ENCODE measurements at places on chromosomes 5 and 9.

DNA sequence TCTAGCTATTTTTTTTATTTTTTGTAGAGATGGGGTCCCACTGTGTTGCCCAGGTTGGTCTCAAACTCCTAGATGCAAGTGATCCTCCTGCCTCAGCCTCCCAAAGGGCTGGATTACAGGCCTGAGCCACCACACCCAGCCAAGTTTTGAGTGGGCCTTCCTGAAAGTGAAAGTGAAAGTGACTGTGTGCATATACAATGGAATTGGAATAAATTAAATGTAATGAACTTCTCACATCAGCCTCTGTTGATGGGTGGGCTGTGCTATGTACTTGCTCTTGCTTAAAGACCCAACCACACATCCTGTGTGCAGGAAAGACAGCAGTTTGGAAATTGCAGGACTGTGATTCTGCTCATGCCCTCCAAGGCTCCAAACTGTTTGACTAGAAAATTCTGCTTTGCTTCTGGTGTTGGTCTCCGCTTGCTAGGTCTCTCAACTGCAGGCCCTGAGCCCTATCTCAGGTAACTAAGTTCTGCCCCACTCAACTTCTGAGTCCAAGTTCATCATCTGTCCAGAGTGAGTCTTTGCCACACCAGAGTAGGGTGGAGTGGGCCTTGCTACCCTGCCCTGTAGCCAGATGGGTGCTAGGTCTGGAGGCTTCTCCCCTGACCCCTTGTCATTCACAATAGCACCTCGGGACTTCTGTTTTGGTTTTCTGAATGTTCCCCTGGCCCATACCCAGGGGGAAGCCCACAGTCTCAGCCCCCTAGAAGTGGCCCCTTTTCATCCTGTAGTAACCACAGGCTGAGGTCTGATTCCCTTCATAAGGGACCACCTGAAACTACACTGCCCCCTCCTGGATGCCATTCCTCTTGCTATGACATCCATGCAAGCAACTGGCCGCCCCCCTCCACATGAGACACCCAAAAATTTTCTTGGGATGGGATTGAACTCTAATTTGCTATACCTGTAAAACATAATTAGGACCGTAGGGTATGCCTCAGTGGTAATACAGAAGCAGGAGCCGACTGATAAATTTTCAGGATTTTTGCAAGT lies 36.5 kb upstream of the RAD23B start:
- DNase-seq: no peak

DNA sequence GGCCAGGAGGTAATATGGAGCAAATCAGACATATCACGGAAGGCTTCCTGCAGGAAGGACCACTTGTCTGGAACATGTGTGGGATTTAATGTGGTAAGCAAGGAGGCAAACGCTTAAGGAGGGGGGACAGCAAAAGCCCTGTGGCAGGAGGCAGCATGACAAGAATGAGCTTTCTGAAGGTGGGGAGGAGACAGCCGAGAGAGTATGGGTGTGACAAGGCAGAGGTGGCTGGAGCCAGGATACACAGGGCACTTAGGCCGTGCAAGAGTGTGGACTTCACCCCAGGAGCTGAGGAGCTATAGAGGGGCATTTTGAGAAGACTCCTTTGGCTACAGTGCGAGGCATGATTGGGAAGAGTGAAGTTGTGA lies 14.4 kb upstream of the S1PR3 start:
- no peak for DNase-seq

DNA sequence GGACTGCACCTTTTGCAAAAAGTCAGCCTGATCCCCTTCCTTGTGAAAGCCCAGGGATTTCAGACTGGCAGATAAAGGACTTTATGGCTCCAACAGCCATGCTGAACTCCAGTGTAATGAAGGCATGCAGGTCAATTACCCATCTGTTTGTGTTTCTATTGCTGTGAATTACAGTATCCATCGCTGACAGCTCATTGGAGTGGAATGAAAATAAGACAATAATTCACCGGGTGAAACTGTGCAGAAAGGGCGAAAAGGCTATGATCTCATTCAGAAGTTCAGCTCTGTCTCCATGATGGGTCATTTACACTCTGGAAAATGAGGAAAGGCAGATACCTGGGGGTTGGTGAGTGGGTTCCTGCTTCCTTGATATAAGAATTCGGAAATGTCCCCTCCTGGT lies 148.0 kb downstream of the BRINP1 start:
- no peak for DNase-seq

- DNase-seq: no peak
Measured at GRCh38 chr5:133400120-133400519, 212.2 kb downstream of the FSTL4 start.

DNA sequence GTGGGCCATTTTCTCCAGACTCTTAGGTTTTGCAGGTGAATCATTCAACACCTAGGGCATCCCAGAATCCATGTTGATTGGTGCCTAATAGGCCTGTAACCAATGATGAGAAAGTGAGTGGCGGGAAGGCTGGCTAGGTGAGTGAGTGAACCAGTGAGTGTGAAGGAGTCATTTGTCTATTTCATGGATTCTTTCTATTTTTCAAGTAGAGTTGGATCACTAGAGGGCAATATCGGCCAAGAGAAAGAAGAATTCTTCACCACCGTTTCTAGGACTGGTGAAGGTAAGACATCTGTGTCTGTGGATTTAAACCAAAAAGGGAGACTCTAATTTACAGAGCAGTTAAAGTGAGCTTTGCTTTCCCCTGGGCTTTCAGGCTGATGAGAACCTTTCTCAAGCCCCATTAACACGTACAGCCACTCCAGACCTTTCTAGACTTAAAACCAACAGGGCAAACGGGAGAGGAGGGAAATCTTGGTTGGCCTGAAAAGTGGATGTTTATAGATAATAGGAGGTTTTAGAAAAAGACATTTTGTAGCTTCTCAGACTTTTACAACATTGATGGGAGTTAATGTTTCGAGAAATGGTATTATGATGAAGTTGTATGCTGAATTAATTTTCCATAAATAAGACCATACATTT lies 114.3 kb upstream of the IL12B start:
- no peak for DNase-seq

DNA sequence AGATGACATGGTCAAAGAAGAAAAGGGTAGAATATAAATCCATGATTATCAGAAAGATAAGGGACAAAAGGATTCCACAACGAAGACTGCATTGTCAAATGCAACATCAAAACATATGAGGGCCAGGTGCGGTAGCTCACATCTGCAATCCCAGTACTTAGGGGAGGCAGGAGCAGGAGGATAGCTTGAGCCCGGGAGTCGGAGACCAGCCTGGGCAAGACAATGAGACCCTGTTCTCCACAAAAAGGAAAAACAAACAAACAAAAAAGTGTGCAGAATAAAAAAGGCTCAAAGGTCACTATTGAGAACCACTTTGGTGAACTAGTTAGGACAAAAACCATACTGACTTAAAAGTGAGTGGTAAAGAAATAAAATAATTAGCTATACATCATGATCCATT lies 60.2 kb upstream of the NR5A1 start:
- DNase-seq: no peak
